ENCODE measurements at places on chromosomes 2 and 18. TPM values are rescaled to one million over a fixed set of nuclear protein-coding genes. Genes with fewer than 3 reads are reported as not detected.

DNA sequence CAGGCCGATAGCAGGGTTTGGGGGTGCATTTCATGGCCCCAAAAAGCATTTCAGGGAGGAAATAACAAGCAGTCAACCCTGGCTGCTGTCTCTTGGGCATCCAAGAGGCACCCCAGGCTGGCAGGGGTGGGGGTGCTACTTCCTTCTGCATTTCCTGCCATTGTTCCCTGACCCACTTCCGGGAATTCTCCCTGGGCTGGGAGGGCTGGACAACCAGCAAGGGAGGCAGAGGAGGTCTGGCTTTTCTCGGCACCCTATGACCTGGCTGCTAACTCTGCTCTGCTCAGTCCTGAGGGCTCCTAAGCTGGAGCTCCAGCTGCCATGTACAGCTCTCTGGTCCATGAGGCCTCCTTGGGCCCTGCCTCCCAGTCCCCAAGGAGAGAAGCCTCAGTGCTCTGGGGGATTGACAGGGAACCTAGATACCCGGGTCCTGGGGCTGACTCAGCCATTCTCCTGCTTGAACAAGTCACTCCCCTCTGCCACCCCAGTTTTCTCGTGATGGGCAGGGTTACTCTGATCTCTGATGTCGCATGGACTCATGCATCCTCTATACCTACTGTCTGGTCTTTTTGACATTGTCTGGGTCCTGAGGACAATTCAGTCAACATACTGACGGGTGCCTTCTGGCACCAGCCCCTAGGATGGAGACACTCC lies 47.2 kb downstream of the DYSF start:
- DNase-seq, result no peak

- no peak for DNase-seq
Measured at GRCh38 chr2:39696838-39697237, 31.1 kb downstream of the TMEM178A start.

- no peak for DNase-seq
Measured at GRCh38 chr2:109020217-109020637, 31.2 kb upstream of the EDAR start.

DNA sequence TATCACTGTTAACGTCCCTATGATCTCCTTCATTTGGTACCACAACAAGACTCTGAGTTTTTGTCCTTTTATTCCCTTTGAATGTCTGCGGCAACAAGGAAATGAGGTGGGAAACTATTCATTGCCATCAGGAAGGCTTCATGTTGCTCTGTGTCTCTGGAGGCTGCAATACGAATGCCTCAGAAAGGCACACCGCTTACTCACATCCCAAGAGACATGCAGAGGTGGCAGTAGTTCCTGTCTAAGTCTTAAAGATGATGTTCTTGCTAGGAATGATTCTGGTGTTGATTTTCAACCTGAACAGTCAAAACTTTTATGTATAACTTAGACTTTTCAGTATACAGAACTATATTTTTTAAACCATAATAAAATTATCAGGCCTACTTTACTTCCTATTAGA lies 24.0 kb downstream of the CNTNAP5 start:
- no peak for DNase-seq

DNA sequence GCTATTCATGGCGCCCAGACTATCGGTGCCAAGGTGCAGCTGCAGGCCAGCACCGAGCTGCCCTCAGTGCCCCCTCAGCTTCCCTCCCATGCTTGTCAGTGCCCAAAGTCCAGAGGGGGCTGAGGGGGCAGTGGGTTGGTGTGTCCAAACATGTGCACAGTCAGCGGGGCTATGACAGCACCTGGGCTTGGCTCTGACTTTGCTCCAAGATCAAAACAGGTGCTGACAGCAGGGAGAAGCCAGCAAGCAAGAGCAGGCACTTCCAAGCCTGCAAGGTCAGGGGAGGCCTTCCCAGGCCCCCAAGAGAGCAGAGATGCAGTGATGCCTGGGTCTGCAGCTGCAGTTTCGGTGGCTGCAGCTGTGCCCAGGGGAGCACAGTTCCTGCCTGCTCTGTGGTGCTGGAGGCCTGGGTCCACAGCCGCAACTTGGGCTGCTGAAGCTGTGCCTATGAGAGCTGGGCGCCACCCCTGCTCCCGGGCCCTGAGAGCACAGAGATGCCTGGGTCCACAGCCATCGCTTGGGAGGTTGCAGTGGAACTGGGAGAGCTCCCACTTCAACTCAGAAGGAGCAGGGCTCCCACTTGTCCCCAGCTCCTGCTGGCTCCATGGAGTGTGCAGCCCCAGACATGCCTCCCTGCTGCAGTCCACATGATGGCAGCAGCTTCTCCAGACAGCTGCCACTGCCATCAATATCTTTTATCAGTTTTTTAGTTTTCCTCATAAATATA lies 775.3 kb upstream of the POU3F3 start:
- no peak for DNase-seq

GRCh38 chr2:100193291-100193710 lies 50.9 kb upstream of the AFF3 start:
- no peak for DNase-seq

DNA sequence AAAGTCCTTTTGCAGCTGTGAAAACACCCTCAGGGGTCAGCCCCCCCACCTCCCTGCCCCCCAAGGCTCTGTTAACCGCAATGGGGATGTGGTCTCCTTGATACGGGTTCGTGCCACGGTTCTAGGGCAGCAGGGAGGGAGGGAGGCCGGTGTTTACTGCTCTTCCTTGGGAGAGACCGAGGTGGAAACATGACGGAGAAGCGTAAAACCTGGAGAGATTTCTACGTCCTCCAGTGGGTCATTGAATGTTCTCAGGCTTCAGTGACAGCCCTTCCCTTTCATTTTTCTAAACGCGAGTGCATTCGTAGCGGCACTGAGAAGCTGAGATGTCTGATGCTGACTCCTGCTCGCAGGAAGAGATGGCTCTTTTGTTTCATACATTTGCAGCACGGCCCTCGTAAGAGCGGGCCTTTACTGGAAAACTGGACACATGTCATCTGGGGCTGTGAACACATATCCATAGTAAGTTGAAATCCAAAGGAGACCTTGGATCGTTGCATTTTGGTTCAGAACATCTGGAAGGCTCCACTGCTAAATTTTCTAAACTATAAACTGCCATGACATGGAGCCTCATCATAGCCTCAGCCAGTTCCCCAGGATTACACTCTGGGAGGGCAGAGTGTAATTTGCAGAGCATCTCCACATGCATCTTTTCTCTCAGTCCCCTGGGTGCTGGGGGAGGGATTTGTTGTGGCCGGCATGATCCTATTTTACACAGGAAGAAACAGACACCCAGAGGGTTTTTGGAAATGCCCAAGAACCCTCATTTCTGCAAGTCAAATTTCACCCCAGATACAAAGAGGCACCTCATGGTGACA lies 40.6 kb upstream of the HDAC4 start:
- DNase-seq, result no peak

GRCh38 chr2:33230195-33230594 lies 246.3 kb upstream of the RASGRP3 start:
- no peak for DNase-seq

DNA sequence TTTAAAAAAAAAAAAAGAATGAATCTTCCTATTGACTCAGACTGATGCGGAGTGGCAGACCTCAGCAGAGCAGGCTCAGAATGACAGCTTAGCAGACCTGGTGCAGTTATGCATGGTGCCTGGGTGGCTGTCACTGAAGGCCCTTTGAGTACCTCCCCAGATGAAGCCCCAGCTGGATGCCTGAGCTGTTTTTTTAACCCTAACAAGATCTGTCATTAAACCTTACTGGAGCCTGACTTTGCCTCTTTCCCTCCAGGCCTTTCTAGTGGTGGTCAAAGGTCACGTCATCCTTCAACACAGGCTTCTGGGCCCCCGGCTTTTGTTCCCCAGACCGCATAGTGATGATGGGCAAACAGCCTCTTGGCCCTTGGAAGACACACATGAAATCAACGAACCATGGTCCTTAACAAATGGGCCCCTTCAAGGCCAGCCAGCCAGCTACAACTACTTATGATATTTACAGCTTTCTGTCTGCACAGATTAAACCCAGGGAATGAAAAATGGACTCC lies 138.3 kb upstream of the CYP1B1 start:
- DNase-seq, result no peak

SLC4A5 gene
- polyA plus RNA-seq, result 1.8 TPM

TMEM127 gene
- polyA plus RNA-seq, result 41.9 TPM

GULP1 gene
- polyA plus RNA-seq, result 55.8 TPM

GPR35 gene
- 3.3 TPM for polyA plus RNA-seq

TTN gene
- polyA plus RNA-seq, result 1.3 TPM

FSHR gene
- polyA plus RNA-seq, result not detected
